Myometrial cell (primary cell): ENCODE measurements at places on chromosomes 6 and 20. TPM values are rescaled to one million over a fixed set of nuclear protein-coding genes. Genes with fewer than 3 reads are reported as not detected.

RGS19 gene
- 7.5 and 20.2 TPM in 2 replicates for total RNA-seq

TRIM10 gene
- not detected in 2 replicates for total RNA-seq

TCP11 gene
- 2.3 and 2.6 TPM in 2 replicates for total RNA-seq

BCAS1 gene
- not detected in 2 replicates for total RNA-seq

BPIFB1 gene
- not detected in 2 replicates for total RNA-seq

SIRPB1 gene
- total RNA-seq = 1.2 and 1.8 TPM in 2 replicates

SOX4 gene
- total RNA-seq = 2.6 and 2.8 TPM in 2 replicates

BMP6 gene
- total RNA-seq = under 0.01 and 1.1 TPM in 2 replicates

RSPO4 gene
- not detected in 2 replicates for total RNA-seq

KCNK5 gene
- total RNA-seq = not detected in 2 replicates

SLC17A9 gene
- total RNA-seq = 26.1 and 36.3 TPM in 2 replicates

CYP39A1 gene
- 0.58 and 1.1 TPM in 2 replicates for total RNA-seq

PAK5 gene
- not detected in 2 replicates for total RNA-seq

ADGRF4 gene
- under 0.01 and 0.29 TPM in 2 replicates for total RNA-seq
